ENCODE measurements at places on chromosomes 1 and 21. TPM values are rescaled to one million over a fixed set of nuclear protein-coding genes. Genes with fewer than 3 reads are reported as not detected.

Gene C1QTNF12
- 1.6 TPM for total RNA-seq

Gene TAF12
- 37.3 TPM for total RNA-seq

Gene SIKE1
- total RNA-seq = 44.9 TPM

Gene ZC3H12A
- total RNA-seq = 6.3 TPM

Gene SLAMF8
- 0.39 TPM for total RNA-seq

Gene GADD45A
- 101 TPM for total RNA-seq

Gene SPRR2G
- not detected for total RNA-seq

Gene PTPN7
- not detected for total RNA-seq

Gene PTCH2
- total RNA-seq = 0.23 TPM

Gene PLA2G2A
- total RNA-seq = not detected

Gene XKR8
- total RNA-seq = 10.0 TPM
